Activated CD4-positive, alpha-beta T cell treated with anti-CD3 and anti-CD28 coated beads for 36 hours (primary cell): ENCODE measurements at places on chromosomes 2 and 18. TPM values are rescaled to one million over a fixed set of nuclear protein-coding genes. Genes with fewer than 3 reads are reported as not detected.

Gene ARHGAP15
- 62.6 TPM for total RNA-seq

DNA sequence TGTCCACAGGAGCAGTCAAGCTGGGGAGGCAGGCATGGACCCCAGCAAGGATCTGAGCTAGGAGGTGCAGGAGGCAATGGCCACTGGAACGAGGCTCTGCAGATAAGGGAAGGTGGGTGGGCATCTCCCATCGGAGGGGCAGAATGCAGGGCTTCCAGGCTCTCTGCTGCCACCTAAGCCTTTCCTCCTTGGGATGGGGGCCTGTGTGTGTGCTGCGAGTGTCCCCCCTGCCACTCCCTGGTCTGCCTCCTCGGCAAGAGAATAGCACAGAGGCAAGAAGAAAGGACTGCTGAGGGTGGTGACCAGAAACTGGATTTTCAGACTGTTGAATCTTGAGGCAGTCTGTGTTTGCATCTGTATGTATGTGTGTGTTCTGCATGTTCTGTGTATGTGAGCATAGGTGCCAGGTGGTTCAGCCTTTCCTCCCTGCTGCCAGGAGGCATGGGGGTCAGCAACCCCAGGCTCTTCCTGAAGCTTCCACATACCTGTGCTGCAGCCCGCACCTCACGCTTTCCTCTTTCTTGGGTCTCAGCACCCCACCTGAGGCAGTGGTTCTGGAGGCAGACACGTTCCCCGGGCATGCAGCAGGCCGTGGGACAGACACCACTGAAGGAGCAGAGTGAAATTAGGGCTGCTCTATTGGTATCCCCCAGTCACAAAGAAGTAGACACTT is 86.7 kb downstream of the EPAS1 start:
- H3K4me3 ChIP-seq = no peak overlapping the region
- no peak overlapping the region for H3K27ac ChIP-seq
- no peaks in the 10 kb centered on the region for H3K4me1 ChIP-seq
- no peaks in the 10 kb centered on the region for H3K36me3 ChIP-seq

- H3K4me1 ChIP-seq = peaks cover 8% of the 10 kb centered on the region
- H3K36me3 ChIP-seq = no peaks in the 10 kb centered on the region
- no peak for DNase-seq
- peaks cover 12% of the 10 kb centered on the region for H3K27me3 ChIP-seq
Measured at GRCh38 chr2:172242471-172242870, 139.8 kb upstream of the DLX2 start.

DNA sequence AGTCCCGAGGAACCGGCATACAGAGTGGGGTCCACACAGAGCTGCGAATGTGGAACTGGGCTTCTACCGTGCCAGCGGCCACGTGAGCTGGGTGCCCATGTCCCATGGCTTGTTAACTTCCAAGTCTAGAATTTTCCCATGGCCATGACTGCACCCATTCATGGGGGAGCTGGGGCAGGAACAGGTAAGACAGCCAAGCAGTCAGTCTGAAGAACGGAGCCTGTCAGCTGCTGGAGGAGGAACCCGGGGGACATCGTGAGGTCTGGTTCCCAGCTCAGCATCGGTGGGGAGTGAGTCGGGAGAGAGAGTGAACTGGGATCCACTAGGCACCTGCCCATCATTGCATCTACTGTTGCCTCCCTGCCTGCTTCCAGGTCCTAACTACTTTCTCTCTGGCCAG is 86.9 kb downstream of the SH3RF3 start:
- peaks cover 65% of the 10 kb centered on the region for H3K27me3 ChIP-seq
- peak overlapping the region; percentile 87 for H3K27ac ChIP-seq
- no peaks in the 10 kb centered on the region for H3K36me3 ChIP-seq
- peaks cover 68% of the 10 kb centered on the region for H3K4me1 ChIP-seq

DNA sequence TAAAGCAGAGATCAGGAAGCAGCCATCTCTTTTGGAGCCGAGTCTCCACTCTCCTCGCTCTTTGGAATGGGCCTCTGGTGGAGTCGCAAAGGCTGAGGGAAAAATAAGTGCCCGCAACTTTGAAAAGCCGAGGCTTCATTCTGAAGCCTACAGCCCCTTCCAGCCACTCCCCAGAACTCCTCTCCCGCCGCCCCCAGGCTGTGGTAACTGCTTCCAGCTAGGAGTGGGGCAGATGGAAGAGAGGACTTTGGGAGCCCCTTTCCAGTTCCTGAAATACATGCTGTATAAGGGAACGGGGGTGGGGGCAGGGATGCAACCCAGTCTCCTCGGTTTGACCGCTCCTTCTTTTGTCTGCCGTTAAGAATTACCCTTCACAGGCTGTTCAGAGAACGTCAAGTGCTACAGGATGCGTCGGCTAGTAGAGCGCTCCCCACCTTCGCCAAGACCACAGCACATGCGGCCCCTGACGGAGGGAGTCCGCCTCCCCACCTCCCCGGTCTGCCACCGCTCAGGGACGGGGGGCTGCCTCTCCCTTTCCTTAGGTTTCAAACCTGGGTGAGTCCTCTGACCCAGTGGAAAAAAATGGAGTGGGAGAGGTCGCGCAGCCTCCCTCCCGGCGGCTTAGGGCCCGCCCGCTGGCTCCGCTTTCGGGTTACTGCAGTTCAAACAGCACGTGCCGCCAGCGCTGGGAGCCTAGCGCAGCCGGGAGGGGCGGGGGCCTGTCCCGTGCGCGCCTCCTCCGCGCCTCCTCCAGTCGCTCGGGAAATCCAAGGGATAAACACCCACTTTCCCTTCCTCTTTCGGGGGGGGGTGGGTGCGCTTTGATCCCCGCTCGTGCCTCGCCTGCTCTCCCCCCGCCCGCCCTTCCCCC is 4.9 kb downstream of the CYP26B1 start:
- no peak overlapping the region for H3K27ac ChIP-seq
- no peaks in the 10 kb centered on the region for H3K36me3 ChIP-seq
- peaks cover 23% of the 10 kb centered on the region for H3K4me1 ChIP-seq
- DNase-seq = peak; percentile 33
- peaks cover 36% of the 10 kb centered on the region for H3K27me3 ChIP-seq

Gene UGT1A9
- not detected for total RNA-seq

Gene HRH4
- total RNA-seq = 0.16 TPM

GRCh38 chr2:33616873-33617272 is 17.8 kb upstream of the FAM98A start:
- no peaks in the 10 kb centered on the region for H3K27me3 ChIP-seq
- no peak overlapping the region for H3K4me3 ChIP-seq
- peak; percentile 5 for DNase-seq
- peaks cover 33% of the 10 kb centered on the region for H3K36me3 ChIP-seq
- H3K27ac ChIP-seq = no peak overlapping the region
- no peaks in the 10 kb centered on the region for H3K4me1 ChIP-seq

Gene SNTG2
- total RNA-seq = 0.57 TPM

DNA sequence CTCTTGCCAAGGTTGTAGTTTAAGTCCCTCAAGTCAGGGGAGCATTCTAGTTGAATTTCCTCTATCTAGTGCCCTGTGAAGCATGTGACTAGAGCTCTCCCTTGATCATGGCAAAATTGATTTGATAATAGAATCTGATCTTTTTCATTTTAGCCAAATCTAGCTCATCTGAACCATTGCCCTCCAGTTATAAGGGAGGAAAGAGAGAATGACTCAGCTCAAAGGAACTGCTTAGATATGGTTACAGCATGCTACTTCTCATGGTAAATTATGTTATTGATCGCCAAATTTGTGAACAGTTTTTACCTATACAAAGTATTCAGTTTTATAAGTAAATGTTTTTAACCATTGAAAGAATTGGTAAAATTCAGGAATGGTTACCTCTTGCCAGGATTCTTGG is 100.8 kb downstream of the GPR39 start:
- no peaks in the 10 kb centered on the region for H3K4me1 ChIP-seq
- H3K4me3 ChIP-seq = no peak overlapping the region
- DNase-seq = no peak
- no peak overlapping the region for H3K27ac ChIP-seq
- H3K27me3 ChIP-seq = no peaks in the 10 kb centered on the region

Gene WDR12
- 92.5 TPM for total RNA-seq

DNA sequence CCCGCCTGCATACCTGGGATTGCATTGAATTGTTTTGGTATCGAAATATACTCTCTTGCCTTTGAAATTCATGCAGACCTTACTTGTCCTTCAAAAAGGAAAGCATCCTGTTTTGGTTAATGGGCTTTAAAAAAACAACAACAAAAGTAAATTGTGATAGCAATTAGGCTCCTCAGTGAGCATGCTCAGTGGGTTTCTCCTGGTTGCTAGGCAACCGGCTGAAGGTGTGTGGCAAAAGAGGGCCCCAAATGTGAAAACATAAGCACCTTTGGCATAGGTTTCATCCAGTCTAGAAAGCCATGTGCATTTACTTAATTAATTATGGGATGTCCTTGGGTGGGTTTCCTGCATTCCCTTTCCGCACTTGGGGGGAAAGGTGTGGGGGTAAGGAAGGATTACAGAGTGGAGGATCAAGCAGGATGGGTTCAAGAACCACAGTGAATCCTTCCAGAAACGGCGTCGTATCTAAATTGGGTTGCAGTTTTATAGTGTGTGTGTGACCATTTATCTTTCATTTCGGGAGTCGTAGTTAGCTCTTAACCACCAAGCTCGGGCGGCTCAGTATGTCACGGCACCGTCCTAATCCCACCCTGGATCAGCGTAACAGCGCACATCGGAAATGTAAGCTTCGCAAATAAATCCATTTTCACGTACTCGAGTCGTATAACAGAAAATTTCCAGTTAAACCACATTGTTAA is 274.9 kb upstream of the TCF4 start:
- no peak overlapping the region for H3K27ac ChIP-seq
- H3K4me3 ChIP-seq = no peak overlapping the region
- no peak for DNase-seq

DNA sequence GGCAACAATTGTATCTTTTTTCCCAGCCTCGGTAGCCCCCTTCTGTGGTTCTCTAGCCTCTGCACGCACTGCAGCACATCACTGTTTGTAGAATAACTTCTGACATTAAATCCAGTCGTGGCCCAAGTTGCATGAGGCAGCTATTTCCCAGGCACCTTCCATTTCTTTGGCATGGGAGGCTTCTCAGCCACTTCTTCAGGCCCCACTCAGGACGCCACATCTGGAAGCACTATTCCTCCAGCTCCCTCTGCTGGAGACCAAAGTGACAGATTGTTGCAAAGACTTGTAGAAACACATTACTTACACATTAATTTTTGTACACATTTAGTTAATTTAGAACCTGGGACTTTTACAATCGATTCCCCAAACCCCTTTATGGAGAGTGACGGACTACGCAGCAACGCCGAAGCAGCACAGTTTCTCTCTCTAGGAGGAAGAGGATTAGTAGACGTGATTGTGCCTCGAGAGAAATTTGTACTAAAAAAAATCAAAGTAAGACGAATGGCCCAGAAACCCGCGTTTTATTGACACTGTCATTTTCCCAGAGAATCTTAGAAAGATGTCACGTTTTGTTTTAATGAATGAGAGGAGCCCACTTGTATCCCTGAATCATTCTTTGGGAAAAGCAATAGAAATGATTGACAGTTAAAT is 57.8 kb upstream of the RGPD5 start:
- H3K4me3 ChIP-seq = no peak overlapping the region
- DNase-seq = peak; percentile 42
- H3K27me3 ChIP-seq = peaks cover 12% of the 10 kb centered on the region
- H3K4me1 ChIP-seq = no peaks in the 10 kb centered on the region

Gene MFSD2B
- total RNA-seq = not detected

DNA sequence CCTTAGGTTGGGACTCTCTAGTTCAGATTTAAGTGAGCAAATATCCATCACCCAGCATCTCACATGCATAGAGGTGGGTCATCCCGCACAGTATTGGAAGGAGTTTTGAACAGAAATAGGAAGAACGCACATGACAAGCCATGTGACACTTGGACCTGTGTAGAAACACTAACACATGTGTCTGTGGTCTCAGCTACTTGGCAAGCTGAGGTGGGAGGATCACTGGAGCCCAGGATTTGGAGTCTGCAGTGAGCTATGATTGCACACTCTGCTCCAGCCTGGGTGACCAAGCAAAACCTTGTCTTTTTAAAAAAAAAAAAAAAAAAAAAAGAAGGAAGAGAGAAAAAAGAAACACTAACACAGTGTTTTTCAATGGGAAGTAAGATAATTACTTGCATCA is 5.4 kb upstream of the MTCL1 start:
- DNase-seq = no peak
- H3K4me3 ChIP-seq = no peak overlapping the region
- H3K4me1 ChIP-seq = peaks cover 9% of the 10 kb centered on the region
- H3K27me3 ChIP-seq = peaks cover 30% of the 10 kb centered on the region
- no peaks in the 10 kb centered on the region for H3K36me3 ChIP-seq

Gene DYNAP
- not detected for total RNA-seq

Gene CFC1
- not detected for total RNA-seq

DNA sequence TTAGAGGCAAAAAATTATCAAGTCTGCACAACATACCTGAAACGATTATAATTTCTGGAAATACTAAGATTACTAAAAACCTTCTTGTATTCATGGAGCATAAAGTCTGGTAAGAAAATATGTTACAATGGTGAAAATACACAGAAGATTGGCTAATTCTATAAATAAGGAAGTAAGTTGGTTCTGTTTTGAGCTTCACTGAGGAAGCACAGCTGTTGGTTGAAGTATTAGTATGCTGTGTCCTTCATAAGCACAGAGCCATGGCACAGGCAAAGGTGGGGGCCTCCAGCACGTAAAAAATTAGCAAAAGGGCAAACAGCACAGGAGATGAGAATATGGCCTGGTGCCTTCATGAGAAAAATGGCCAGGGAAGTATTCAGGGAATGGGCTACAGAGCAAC is 40.4 kb upstream of the ANKRD62 start:
- H3K4me3 ChIP-seq = no peak overlapping the region
- no peaks in the 10 kb centered on the region for H3K36me3 ChIP-seq
- no peak for DNase-seq
- H3K27me3 ChIP-seq = peaks cover 10% of the 10 kb centered on the region
- H3K4me1 ChIP-seq = peaks cover 10% of the 10 kb centered on the region

- no peak for DNase-seq
- H3K4me3 ChIP-seq = no peak overlapping the region
- H3K27ac ChIP-seq = no peak overlapping the region
- no peaks in the 10 kb centered on the region for H3K4me1 ChIP-seq
- H3K27me3 ChIP-seq = peaks cover 2% of the 10 kb centered on the region
Measured at GRCh38 chr18:22503803-22504202, 86.1 kb upstream of the CTAGE1 start.

- H3K36me3 ChIP-seq = no peaks in the 10 kb centered on the region
- DNase-seq = no peak
- H3K27me3 ChIP-seq = peaks cover 5% of the 10 kb centered on the region
- no peak overlapping the region for H3K4me3 ChIP-seq
Measured at GRCh38 chr2:158823486-158824237, 28.5 kb downstream of the DAPL1 start.

Gene SKOR2
- total RNA-seq = 0.21 TPM

DNA sequence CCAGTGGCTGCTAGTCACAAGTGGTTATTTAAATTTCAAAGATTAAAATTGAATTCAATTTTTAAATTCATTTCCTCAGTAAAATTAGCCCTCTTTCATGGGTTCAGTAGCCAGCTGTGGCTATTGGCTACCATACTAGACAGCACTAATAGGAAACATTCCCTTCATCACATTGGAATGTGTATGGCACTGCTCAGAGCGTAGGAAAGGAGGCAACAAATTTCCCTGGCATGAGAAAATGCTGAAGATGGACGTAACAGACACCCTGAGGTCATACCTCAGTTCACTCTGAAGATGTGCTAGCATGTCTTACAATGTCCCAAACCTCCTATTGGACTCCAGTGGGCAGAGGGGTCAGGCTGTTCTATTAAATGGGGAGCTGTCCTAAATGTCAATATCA is 96.4 kb downstream of the C1QL2 start:
- DNase-seq = no peak
- H3K36me3 ChIP-seq = no peaks in the 10 kb centered on the region
- no peak overlapping the region for H3K27ac ChIP-seq
- no peak overlapping the region for H3K4me3 ChIP-seq
- H3K27me3 ChIP-seq = peaks cover 2% of the 10 kb centered on the region
- H3K4me1 ChIP-seq = no peaks in the 10 kb centered on the region

- no peak for DNase-seq
- H3K4me1 ChIP-seq = peaks cover 24% of the 10 kb centered on the region
- no peak overlapping the region for H3K27ac ChIP-seq
- no peaks in the 10 kb centered on the region for H3K36me3 ChIP-seq
- no peak overlapping the region for H3K4me3 ChIP-seq
Measured at GRCh38 chr2:61011678-61012077, 5.8 kb upstream of the PEX13 start.
